ENCODE measurements at places on chromosomes 16 and 17. TPM values are rescaled to one million over a fixed set of nuclear protein-coding genes. Genes with fewer than 3 reads are reported as not detected.

- no peak for DNase-seq
Observed at GRCh38 chr16:892536-893255, 78.1 kb downstream of the LMF1 start.

GRCh38 chr17:58686980-58687379, 4.9 kb downstream of the TEX14 start:
- DNase-seq, result no peak

DNA sequence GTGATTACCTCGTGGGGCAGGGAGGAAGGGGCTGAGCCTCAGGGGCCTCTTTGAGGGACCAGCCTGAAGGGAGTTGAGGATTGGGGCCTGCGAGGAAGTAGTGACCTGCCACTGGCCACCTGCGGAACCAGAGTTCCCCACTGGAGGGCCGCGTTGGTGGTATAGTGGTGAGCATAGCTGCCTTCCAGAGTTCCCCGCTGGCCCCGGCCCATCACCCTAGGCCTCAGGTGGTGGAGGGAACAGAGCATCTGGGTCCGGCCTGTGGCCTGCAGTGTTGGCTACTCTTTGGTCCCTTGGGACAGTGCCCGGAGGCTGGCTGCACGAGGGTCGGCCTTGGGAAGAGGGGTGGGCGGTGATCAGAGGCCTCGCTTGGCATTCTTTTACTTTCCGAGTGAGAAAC, 20.5 kb downstream of the MGAT5B start:
- no peak for DNase-seq

GRCh38 chr17:19672009-19672750, 23.6 kb downstream of the ALDH3A2 start:
- peak; percentile 31 for DNase-seq

SOX15 gene
- not detected for total RNA-seq

DOC2A gene
- total RNA-seq, result 1.1 TPM

KRTAP9-2 gene
- total RNA-seq, result not detected

GCGR gene
- total RNA-seq, result not detected

- peak; percentile 45 for DNase-seq
Observed at GRCh38 chr17:44307387-44308186, 814 bp upstream of the RUNDC3A start.

AP2B1 gene
- 64.0 TPM for total RNA-seq

GRCh38 chr16:10834766-10835165, 16.2 kb upstream of the TVP23A start:
- no peak for DNase-seq

DNA sequence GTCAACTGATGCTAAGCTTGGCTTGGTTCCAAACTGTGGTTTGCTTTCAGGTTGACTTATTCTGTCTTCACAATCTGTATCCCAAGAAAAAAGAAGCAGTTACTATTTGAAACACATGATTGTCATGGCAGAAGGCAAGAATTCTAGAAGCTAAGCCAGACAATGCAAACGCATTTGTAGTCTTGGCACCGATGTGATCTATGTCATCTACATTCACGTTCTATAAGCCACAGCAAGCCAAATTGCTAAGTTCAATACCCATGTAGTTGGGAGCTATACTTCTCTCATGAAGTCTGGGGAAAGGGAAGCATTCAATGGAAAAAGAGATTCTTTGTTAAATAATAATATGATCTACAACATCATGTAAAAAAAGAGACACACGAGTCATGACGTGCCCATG, 18.3 kb upstream of the KIF2B start:
- no peak for DNase-seq

TPSAB1 gene
- 0.39 TPM for total RNA-seq

DNA sequence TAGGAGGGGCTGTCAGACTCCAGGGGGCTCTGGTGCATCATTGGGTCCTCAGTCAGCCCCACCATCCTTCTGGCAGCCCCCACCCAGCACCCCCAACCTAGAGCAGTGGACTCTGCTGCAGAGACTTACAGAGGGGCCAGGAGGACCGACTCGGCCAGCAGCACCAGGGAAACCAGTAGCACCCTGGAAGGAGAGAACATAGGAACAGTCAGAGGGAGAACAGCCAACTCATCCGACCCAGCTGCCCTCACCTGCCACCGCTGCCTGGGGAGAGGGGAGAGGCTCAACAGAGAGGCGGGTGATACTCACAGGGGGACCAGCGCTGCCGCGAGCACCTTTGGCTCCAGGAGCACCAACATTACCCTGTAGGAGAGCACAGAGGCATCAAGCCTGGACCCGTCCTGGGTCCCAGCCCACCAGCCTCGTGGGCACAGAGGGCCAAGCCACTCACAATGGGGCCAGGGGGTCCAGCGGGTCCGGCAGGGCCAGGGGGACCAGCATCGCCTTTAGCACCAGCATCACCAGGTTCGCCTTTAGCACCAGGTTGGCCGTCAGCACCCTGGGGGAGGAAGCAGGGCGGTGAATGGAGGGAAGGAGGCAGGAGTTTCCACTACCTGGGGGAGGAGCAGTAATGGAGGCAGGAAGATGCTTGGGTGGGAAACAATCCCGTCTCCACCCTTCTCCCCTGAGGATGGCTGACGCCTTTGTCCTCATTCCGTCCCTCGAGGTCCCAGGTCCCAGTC, 11.7 kb downstream of the COL1A1 start:
- DNase-seq, result no peak

DNA sequence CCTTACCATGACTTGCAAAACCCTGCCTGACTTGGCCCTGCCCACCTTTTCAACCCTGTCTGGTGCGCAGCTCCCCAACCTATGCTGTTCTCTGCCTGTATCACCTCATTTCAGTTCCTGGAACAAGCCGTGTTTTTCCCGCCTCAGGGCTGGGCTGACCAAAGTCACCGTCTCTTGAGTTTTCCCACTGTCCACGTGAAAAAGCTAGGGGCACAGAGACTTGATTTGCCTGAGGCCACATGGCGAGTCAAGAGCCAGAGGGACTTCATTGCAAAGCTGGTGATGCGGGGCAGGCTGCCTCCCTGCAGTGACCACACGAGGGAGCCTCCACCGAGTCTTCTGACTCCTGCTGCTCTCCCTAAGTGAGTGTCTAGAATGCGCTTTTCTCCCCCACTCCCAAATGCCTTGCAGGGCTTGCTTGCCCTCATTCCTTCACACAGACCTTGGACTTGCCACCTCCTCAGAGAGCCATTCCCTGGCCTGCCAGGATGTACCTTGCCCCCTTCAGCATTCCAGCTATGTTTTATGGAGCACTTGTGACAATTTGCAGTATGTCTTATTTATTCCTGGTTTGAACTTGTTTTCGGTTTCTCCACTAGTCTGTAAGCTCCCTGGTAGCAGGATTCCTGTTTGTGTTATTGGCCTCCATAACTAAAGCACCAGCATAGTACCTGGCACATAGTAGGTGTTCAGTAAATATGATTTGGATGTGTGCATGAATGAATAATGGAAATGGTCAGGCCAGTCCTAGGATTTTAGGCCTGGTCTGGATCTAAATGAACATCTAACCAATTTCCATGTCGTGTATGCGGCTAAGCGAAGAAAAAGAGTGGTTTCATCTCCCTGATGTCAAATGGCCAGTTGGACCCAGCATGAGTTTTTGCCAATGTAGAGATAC, 252.3 kb downstream of the SNX29 start:
- DNase-seq, result peak; percentile 65

DNA sequence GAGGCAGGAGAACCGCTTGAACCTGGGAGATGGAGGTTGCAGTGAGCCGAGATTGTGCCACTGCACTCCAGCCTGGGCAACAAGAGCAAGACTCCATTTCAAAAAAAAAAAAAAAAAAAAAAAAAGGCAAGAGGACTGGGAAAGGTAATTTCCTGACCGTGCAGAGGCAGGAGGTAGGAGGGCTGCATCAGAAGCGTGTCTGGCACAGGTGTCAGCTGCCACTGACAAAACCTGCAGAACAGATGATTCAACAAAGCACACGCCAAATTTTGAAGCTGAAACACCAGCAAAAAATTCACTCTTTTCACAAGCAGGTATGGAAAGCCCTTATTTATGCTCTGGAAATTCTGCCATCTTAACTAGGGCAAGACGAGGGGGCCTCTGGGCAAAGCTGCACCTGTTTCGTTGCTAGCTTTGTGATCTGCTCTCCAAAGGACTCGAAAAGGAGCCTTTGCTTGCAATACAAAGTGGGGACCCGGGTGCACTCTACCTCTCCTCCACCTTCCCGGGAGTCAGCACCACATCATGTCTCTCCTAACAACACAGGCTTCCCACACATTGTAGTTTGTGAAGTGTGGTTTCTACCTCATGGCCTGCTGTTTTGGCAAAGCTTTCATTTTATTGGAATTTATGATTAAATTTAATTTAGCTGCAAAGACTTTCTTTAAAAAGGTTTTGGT, 33.7 kb downstream of the USP22 start:
- no peak for DNase-seq

DNA sequence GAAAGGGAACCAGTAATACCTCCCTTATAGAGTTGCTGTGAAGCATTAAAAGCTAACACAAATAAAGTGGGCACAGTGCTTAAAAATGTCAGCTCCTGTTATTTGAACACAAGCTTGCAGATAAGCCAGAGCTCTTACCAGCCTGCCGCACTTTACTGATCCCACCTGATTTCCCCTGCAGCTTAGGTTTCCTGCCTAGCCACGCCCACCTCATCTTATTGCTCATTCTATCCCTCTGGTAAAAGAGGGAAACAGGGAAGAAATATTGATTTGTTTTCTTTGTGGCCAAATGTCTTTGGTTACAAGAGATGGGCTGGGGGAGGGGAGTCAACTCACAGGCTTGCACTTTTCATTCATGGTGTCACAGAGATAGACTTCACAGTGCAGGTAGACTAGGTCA, 9.6 kb upstream of the GP2 start:
- DNase-seq, result no peak

ZNF629 gene
- 8.3 TPM for total RNA-seq

PRSS36 gene
- 2.6 TPM for total RNA-seq

DNA sequence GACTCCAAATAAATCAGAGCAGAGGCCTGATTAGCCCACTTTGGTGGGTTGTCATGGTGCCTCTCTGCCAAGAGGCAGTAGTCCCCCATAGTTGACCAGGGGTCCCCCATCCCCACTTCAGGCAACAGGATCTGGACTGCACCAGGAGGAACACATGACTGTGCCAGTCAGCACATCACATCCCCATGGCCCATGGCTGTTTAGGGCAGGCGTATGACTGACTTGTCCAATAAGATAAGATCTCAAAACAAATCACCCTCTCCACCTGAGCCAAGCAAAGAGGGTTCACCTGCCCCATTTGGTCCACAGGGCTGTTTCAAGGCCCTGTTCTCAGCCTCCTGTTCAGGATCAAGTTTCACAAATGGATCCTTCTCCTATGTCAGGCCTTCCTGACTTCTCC, 93.3 kb downstream of the C16orf78 start:
- no peak for DNase-seq

- DNase-seq, result no peak
Observed at GRCh38 chr17:8147805-8148404, 4.3 kb downstream of the PER1 start.

GRCh38 chr16:58087209-58087913, 41.8 kb downstream of the CFAP20 start:
- DNase-seq, result no peak

TP53TG3C gene
- total RNA-seq, result not detected

- DNase-seq, result no peak
Observed at GRCh38 chr16:76108460-76108859, 168.7 kb upstream of the CNTNAP4 start.

GRCh38 chr17:3986270-3986938, 22.2 kb upstream of the ATP2A3 start:
- DNase-seq, result no peak

- DNase-seq, result no peak
Observed at GRCh38 chr17:68867759-68868516, 87.3 kb downstream of the ABCA8 start.

GRCh38 chr17:45048795-45049563, 2.5 kb downstream of the DCAKD start:
- DNase-seq, result no peak

GRCh38 chr17:1697681-1698080, 12.5 kb downstream of the TLCD2 start:
- DNase-seq, result no peak

DNA sequence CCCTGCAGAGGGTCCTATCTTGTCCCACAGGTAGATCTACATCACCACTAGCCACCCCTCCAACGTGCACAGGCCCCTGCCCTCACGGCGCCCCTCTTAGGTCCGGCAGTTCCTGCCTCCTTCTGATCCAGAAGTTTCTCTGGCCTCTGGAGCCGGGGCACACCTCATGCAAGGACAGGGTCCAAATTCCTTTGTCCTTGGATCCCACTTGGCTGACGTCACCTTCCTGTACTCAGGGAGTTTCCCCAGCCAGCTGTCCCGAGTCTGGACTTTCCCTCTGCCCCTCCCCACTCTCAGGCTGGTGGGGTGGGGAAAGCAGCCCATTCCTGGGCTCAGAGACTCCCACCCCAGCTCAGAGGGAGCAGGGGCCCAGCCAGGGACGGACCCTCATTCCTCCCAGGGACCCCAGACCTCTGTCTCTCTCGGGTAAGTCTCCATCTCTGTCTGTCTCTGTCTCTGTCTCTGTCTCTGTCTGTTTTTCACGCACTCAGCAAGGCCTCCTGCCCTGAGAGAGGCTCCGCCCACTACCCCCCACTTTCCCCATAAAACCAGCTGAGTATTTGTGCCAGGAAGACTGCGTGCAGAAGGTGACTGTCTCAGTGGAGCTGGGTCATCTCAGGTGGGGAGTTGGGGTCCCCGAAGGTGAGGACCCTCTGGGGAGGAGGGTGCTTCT, at the start of gene IL32:
TSS of gene IL32 (plus strand) at position 572 of the 673 bp plus-strand sequence. CDS start 172 bp downstream, outside the sequence.
- DNase-seq, result peak; percentile 73

SMIM36 gene
- total RNA-seq, result not detected

CDIP1 gene
- 1.1 TPM for total RNA-seq

DPEP3 gene
- total RNA-seq, result not detected

- no peak for DNase-seq
Observed at GRCh38 chr16:51111759-51112158, 39.3 kb downstream of the SALL1 start.

DNA sequence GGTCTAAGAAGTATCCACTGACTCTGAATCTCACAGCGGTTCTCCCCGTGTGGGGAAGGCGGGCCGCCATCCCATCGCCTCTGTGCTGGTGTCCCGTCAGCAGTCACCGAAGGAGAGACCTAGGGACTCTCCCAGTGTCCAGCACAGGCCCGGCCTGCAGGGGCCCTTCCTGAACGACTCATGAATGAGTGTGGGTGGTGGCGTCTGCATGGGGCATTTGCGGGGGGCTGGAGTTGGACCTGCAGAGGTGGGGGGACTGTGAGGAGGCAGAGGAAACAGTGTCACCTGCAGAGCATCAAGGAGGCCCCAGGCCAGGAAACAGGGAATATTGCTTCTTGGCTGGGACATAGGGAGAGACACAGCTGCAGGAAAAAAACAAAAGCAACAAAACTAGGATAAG, 10.3 kb downstream of the KCNG4 start:
- DNase-seq, result no peak

ENO3 gene
- 2.9 TPM for total RNA-seq

TMEM238L gene
- not detected for total RNA-seq

- DNase-seq, result no peak
Observed at GRCh38 chr17:42691021-42691545, 8.8 kb downstream of the CNTNAP1 start.

- no peak for DNase-seq
Observed at GRCh38 chr17:18848501-18848900, 9.4 kb upstream of the PRPSAP2 start.

DNA sequence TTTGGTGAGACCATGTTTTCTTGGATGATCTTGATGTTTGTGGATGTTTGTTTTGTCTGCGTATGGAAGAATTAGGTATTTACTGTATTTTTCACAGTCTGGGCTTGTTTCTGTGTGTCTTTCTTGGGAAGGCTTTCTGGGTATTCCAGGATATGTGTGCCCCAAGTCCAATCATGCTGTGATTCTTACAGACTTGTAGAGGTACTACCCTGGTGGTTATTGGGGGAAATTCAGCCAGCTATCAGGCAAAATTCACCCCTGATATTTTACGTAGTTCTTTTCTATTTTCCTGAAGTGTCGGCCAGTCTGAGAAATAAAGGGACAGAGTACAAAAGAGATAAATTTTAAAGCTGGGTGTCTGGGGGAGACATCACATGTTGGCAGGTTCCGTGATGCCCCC, 33.4 kb upstream of the ARL4D start:
- no peak for DNase-seq

YBX2 gene
- total RNA-seq, result 0.49 TPM

GALR2 gene
- not detected for total RNA-seq

Measured in RPMI7951 (cell line).